ENCODE measurements at places on chromosomes 5 and 9.

GRCh38 chr9:105431424-105432246 is 16.2 kb upstream of the FSD1L start:
- DNase-seq: no peak

DNA sequence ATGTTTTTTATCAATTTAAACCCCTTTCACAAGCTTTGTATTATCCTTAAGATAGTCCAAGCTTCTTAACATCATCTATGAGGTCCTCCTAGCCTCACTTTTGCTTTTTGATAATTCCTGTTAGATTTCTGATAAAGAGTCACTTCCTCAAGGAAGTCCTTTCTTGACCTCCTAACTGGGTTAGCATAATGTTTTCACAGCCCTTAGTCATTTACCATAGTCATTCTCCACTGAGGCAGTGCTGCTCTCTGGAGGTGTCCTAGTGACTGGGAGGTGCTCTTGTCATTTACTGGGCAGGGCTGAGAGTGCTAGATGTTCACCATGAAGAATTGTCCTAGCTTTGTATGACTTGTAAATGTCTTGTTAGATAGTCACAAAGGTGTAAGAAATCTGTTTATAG is 26.4 kb downstream of the TNPO1 start:
- no peak for DNase-seq

- DNase-seq: no peak
Measured at GRCh38 chr5:14579731-14580397, 1.7 kb upstream of the OTULINL start.

DNA sequence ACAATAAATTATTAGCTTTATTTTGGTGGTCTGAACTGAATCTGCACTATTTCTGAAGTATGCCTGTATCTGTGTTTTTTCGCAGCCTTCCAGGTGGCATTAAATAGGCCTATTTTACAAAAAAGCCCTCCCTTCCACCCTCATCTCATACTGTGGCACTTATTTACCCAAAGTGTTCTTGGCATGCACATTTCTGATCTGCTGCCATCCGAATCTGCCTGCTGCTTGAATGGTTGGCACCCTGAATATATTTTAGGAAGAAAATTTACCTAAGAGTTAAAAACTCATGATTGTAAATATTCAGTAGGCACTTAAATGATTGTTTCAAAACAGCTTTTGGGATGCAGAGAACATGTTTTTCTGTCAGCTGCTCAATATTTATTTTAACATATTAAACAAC is 150.1 kb downstream of the SLC28A3 start:
- DNase-seq: no peak

- no peak for DNase-seq
Measured at GRCh38 chr5:74500110-74500917, 140.2 kb downstream of the ENC1 start.

- peak; percentile 37 for DNase-seq
Measured at GRCh38 chr9:120289990-120290975, 289.7 kb downstream of the CDK5RAP2 start.

- no peak for DNase-seq
Measured at GRCh38 chr5:110703481-110703880, 23.0 kb downstream of the TMEM232 start.

DNA sequence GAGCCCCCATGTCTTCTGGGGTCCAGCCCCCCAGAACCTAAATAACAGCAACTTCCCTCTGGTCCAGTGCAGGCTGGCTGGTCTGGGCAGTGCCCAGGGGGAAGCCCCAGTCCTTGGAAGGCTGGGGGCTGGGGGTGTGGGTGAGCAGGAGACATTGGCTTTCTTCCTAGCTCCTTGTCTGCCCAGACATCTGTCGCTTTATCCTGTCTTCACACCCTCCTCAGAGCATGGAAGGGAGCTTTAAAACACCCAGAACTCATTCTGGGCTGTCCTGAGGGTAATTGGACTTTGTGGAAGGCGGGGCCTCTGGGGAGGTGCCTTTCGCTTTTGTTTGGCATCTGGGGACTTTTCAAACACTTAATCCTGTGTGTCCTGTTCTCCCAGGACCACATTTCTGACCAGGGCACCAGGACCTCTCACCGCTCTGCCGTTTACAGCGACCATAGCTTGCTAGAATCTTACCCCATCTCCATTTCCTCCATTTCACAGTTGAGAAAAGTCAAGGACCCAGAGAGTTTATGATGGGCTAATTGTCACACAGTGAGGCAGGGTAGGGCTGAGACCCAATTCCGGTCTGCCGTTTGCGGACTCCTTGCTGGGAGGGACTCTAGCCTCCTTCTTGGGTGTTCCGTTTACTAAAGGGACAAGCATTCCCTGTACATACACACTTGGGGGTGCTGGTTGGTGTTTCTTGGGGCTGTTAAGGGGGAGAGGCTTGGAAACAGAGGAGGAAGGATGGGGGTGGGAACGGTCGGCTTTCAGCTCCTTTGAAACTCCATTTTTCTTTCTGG is 1.1 kb downstream of the GSN start:
- DNase-seq: peak; percentile 64

GRCh38 chr5:129716651-129717050 is 31.2 kb upstream of the MINAR2 start:
- peak; percentile 69 for DNase-seq

DNA sequence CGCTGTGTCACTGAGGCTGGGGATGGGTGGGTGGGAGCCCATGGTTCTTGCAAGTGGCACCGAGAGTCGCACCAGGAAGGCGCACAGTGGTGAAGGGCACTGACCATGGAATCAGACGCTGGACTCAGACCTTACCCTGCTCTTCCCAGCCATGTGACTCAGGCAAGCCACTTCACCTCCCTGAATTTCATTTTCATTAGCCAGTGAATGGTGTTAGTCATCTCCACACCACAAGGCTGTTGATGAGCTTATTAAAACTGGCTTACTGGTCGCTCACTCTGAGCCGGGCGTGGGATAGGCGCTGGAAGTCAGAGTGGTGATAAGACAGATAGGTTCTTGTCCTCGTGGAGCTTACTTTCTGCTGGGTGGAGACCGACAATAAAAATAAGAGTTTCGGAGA is 25.1 kb downstream of the FGF18 start:
- DNase-seq: no peak

DNA sequence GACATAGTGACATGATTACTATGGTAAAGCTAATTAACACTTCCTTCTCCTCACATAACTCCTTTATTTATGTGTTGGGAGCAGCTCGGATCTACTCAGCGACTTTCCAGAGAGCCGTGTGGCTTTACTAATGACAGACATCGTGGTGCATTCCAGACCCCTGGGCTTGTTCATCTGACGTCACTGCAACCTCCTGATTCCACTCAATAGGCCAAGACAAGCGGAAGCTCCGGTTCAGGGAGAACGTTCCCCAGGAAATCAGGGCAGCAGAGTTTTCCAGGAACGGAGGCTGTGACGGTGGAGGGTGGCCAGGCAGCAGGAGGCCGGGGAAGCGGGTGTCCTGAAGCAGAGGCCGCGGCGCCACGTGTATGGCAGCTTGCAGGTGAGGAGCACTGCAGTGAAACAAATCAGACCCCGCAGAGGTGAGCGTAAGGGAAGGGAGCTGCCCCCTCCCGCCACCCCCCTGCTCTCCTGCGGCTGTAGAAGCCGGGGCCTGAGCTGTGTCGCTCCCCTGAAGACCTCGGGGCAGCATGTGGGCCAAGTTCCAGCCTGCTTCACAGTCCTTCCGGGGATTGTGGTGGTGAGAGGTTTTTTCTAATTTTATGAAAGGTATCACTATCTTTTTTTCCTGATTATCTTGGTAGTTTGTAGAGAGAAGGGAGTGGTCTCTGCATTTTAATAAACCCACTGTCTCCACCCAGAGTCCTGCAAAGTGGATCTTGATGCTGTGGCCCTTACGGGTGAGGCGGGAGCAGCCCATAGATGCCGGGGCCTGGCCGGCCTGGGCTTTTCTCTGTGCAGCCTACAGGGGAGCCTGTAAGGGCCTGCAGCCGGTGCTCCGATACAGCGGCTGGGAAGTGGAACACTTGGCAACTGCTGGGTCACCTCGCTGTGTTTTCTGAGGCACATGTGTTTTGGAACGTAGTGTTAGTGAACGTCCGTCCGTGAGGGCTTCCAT is 220.4 kb upstream of the IRX4 start:
- DNase-seq: no peak

- DNase-seq: no peak
Measured at GRCh38 chr9:75105019-75105540, 16.8 kb downstream of the OSTF1 start.

DNA sequence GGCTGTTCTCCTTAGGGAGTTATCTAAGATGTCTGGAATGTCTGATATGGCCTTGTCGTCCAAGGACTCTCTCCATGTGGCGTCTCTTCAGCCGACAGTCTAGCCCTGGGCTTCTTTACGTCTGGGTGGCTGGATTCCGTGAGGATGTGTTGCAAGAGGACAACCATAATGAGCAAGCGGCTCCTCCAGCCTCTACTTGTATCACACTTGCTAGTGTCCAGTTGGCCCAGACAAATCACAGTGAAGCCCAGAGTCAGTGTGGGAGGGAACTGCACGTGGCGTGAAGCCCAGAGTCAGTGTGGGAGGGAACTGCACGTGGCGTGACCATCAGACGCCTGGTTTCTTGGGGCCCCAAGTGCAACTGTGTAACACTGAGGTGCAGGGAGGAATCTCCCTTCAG is 61.1 kb downstream of the COL23A1 start:
- no peak for DNase-seq

- peak; percentile 85 for DNase-seq
Measured at GRCh38 chr9:107251756-107252322, 31.2 kb upstream of the RAD23B start.
